Stimulated activated CD4-positive, alpha-beta T cell treated with anti-CD3 and anti-CD28 coated beads, Interleukin-1b, Interleukin-23, amount 100 ng/mL, for 48 hours (primary cell): ENCODE measurements at places on chromosomes 1 and 21.

DNA sequence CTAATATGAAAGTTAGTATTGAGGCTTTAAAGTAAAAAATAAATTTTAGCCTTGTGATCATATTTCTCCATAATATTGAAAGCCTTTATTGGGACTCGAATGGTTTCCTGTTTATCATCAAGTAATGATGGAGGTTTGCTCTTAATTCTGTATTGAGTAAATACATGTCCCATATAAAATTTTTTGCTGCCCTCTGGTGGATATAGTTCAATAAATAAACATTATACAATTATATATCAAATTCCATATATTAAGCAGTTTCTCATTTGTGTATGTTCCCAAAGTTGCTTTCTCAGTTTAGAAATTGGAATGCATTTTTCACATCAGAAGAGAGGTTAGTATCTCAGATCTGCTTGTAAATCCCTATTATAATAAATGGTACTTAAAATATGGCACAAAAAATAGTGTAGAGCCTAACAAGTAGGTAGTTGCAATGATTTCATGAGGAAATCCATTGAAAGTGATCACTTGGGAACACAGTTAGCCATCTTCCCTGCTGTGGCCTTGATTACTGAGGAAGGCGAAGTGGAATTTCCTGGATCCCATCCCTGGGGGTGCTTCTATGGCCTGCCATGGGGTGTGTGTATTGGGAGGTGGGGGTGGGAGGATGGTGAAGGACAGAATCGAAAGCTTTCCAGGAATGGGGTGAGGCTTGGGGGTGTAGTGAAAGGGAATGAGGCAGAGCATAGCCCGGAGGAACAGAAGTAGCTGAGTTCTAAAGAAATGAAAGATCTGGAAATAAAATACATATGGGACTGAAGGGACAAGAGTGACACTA lies 84.1 kb upstream of the C21orf91 start:
- no peak for DNase-seq

- no peak for DNase-seq
Measured at GRCh38 chr1:114150016-114150415, 3.7 kb downstream of the SYT6 start.

DNA sequence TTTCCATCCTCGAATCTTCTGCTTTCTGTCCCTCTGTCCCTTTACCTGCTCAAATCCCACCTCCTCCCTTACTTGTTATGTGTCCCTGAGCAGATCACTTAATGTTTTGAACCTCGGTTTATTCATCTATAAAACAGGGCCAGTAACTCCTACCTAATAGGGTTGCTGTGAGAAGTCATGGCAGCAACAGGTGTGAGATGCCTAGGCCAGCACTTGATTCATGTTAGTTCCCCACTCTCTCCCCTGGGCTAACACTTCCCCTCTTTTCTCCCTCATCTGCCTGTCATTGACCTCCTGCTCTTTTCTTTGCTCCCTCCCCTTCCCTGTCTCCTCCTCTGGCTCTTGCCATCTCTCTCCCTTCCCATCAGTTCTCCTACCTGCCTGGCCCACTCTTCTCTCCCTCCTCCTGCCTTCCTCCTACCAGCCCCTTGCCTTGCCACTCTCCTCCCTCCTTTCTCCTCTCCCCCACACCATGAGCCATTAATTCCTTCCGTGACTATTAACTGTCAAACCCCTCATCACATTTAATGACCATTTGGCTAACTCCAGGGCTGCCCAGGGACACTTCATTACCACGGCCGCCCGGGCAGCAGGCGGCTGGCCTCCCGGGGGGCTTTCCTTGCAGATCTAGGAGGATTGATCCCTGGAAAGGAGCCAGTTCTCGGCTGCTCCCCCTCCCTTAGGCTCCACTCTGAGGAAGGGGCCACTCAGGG lies 90.6 kb upstream of the CD1D start:
- DNase-seq = no peak

- no peak for DNase-seq
Measured at GRCh38 chr1:218436997-218437396, 91.9 kb downstream of the TGFB2 start.

DNA sequence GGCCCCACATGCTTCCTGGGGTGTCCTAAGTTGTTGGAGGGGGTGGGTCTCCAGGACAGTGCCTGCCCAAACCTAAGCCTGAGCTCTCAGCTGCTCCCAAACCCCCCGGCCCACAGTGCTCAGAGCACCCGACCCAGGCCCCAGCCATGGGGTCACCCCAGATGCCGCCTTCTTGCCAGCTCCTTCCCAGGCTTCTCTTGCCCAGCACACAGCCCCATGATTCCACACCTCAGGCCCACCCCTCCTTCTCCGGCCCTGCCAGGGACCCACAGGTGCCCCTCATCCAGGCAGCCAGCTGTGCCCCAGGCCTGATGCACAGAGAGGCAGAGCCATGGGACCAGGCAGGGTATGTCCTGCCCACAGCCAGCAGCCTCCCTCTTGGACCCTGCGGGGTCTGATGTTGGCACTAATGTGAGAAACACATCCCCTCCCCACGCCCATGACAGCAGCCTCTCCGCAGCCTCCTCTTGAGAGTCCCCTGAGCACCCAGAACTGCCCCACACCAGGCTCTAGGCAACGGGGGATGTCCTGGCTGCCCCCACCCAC lies 4.9 kb downstream of the WNT9A start:
- DNase-seq = no peak

DNA sequence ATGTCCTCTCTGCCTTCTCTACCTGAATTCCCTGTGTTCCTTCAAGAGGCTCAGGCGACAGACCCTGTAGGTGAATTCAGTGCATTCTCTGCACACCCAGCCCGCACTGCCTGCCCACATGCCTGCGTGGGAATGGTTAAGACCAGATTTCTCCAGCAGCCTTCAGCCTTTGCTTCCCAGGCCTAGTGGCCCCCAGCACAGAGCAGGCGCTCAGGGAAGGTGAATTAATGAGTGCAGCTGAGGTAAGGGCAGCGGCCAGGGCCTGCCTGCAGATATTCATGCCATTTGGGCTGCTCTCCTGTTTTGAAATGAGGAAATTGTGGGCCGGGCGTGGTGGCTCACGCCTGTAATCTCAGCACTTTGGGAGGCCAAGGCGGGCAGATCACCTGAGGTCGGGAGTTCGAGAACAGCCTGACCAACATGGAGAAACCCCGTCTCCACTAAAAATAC lies 45.5 kb downstream of the IER5 start:
- no peak for DNase-seq

DNA sequence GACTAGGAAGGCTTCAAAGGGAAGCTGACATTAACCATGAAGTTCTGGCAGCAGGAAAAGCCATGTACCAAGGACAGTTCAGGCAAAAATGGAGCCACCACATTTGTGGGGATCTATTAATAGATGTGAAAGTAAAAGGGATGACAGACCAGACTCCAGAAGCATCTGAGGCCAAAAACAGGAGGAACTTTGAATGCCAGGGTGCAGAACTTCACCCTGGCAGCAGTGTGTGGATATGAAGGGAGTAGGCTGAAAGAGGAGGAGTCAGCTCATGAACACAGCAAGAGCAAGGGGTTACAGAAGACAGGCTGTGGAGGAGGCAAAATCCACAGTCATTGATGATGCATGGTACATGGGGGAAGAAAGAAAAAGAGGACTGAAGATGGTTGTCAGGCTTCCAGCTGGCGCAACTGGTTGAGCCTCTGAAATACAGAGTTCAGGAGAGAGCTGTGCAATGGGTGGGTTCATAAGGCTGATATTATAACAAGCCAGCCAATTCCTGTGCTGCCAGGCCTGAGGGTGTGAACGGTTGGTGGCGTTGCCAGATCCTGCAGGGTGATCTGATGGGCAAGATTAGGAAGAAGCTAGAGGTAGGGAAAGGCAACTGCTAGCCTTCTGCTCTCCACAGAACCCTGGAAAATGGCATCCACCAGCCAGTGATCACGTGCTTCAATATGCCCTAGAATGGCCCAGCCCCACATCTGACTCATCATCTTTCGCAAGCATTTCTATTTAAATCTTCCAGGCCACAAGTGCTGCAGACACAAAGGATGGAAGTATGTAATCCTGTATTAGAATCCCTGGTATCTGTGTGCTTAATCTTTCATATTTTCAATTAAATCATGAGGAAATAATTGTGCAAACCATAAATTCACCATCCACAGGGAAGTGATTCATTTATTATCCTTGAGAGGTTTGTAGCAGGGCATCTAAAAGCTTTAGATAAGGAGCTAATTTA lies 81.9 kb downstream of the SLC25A24 start:
- DNase-seq = no peak

DNA sequence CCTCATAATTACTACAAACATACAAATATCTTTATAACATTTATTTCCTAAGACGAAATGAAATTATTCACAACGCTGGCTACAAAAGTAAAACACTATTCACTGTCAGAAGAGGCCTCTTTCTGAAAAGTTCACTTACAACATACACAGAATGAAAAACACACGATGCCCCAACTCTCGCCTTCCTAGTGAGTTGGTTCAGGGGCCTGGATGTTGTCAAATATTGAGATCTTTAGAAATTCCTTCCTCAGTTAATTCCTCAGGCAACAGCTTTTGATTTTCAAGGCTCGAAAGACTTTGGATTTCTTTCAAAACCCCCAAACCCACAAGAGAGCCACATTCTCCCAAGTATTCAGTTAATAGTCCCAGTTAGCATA lies 14.2 kb upstream of the KCNE1 start:
- DNase-seq = no peak

DNA sequence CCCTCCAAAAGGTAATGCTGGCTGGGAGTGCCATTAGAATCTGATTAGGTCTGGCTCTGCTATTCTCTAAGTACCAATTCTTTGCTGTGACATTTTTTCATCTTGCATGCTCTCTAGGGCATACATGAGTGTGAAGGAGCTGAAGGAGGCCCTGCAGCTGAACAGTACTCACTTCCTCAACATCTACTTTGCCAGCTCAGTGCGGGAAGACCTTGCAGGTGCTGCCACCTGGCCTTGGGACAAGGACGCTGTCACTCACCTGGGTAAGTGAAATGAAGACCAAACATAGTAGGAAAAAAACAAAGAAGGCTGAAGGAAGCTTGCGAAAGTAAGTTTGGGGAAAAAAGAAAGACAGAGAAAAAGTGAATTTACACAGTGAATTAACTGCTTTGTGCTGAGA lies 207.9 kb downstream of the PAPPA2 start:
- DNase-seq = no peak

GRCh38 chr21:32756096-32756495 lies 15.5 kb downstream of the PAXBP1 start:
- DNase-seq = no peak

GRCh38 chr1:232686346-232686745 lies 56.4 kb upstream of the SIPA1L2 start:
- no peak for DNase-seq

DNA sequence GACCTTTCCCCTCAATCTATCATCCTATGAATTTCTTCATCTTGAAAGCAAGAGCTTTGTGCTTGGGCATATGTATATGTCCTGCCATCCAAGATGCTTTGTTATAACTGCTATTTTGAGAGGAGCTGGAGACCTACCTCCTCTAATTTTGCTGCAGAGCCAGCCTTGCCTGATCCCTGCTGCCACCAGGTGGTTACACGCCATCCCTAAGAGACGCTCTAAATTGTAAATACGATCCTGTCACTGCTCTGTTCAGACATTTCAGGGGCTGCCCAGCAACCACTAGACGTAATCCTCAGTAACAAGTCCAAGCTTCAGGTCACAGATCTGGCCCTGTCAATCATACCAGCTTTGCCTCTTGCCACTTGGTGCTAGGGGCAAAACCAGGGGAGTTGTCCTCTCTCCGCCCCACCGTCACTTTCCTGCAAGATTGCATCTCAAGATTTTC lies 32.9 kb downstream of the GPA33 start:
- peak; percentile 36 for DNase-seq

DNA sequence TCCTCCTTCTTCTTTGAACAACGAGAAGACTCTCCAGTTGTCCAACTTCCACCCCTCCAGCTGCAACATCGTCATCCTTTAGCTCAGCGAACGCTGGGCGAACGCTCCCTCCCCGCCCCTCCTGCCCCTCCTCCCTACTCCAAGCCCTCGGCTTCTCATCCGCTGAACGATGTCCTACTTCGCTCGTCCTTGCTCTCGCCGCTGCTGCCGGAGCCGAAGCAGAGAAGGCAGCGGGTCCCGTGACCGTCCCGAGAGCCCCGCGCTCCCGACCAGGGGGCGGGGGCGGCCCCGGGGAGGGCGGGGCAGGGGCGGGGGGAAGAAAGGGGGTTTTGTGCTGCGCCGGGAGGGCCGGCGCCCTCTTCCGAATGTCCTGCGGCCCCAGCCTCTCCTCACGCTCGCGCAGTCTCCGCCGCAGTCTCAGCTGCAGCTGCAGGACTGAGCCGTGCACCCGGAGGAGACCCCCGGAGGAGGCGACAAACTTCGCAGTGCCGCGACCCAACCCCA lies at the start of gene BCAN:
Gene BCAN, plus strand, starts transcription at position 357 of the 504 bp plus-strand sequence. CDS start 3,938 bp downstream, outside the sequence.
- no peak for DNase-seq

GRCh38 chr1:9152535-9152934 lies 23.6 kb upstream of the GPR157 start:
- no peak for DNase-seq

DNA sequence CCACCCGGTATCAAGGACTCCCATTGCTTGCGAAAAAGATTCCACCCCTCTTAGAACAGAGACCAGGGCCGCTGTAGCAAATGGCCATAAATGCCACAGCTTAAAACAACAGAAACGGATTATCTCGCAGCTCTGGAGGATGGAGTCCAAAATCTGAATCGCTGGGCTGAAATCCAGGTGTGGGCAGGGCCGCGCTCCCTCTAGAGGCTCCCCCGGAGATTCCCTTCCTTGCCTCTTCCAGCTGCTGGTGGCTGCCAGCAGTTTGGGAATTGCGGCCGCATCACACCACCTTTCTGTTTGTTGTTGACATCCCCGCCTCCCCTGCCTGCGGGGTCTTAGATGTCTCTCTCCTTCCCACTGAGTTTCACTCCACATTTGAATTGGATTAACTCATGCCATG lies 15.6 kb downstream of the PDE9A start:
- DNase-seq = no peak

DNA sequence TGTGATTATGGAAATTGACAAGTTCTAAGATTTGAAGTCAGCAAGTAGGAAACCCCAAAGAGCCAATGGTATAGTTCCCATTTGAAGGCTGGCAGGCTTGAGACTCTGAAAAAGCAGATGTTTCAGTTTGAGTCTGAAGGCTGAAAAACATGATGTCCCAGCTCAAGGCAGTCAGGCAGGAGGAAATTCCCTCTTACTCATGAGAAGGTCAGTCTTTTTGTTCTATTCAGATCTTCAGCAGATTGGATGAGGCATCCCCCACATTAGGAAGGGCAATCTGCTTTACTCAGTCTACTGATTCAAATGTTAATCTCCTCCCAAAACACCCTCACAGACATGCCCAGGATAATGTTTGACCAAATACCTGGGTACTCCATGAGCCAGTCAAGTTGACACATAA lies 372.5 kb upstream of the ST6GALNAC5 start:
- DNase-seq = peak; percentile 14

DNA sequence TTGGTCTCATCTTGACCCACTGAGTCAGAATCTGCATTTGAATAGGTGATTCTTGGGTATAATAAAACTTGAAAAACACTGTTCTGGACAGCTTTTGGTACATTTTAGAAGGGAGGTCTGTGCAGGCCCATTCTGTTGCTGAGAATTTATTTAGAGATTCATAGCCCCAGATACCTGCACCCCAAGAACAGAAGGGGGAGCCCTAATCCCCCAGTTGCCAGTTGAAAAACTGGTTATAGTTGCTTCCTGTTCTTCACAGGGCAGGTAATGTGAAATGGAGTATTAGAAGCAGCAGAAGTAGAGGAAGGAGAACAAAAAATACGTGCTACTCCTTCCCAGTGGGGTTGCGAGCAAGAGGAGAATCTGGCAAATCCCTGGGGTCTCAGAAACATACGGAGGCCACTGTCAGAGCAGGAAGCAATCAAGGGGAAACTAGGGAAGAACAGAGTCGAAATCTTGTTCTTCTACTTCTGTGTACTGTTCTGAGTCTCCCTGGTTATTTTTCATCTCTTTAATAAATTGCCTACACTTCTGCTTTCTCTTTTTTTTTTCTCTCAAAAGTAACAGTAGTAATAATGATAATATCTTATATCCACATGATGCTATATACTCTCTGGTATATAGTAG lies 4.6 kb upstream of the CLCA2 start:
- DNase-seq = peak; percentile 15
